ENCODE measurements at places on chromosomes 4 and X. TPM values are rescaled to one million over a fixed set of nuclear protein-coding genes. Genes with fewer than 3 reads are reported as not detected.
A peak's percentile ranks its signal among the peaks of the same experiment; 100 is the strongest.

- H3K36me3 ChIP-seq = no peaks in the 10 kb centered on the region
- H3K27ac ChIP-seq = no peak overlapping the region
- no peak overlapping the region for H3K4me3 ChIP-seq
- H3K27me3 ChIP-seq = no peaks in the 10 kb centered on the region
Measured at GRCh38 chrX:25968920-25969319, 169.2 kb upstream of the MAGEB18 start.

DNA sequence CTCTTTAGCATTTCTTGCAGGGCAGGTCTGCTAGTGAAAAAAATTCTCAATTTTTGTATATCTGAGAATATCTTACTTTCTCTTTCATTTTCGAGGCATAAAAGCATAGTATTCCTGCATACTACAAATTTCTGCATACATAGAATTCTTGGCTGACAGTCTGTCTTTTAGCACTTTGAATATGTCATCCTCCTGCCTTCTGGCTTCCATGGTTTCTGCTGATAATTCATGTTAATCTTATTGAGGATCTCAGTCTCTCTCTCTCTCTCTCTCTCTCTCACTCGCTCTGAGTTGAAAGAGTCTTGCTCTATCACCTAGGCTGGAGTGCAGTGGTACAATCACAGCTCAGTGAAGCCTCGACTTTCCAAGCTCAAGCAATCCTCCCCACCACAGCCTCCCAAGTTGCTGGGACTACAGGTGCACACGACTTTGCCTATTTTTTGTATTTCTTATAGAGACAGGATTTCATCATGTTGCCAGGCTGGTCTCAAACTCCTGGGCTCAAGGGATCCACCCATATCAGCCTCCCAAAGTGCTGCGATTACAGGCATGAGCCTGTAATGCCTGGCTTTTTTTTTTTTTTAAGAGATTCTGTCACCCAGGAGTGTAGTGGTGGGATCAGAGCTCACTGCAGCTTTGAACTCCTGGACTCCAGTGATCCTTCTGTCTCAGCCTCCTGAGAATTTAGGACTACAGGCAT lies 161.3 kb downstream of the FNIP2 start:
- H3K36me3 ChIP-seq = no peaks in the 10 kb centered on the region
- H3K4me3 ChIP-seq = no peak overlapping the region
- no peak overlapping the region for H3K27ac ChIP-seq
- H3K27me3 ChIP-seq = no peaks in the 10 kb centered on the region
- DNase-seq = no peak

- H3K4me3 ChIP-seq = no peak overlapping the region
- H3K27me3 ChIP-seq = no peaks in the 10 kb centered on the region
- H3K36me3 ChIP-seq = no peaks in the 10 kb centered on the region
- H3K27ac ChIP-seq = peak overlapping the region; percentile 18
- H3K4me1 ChIP-seq = peaks cover 3% of the 10 kb centered on the region
Measured at GRCh38 chr4:123836851-123837595, 440.4 kb downstream of the SPRY1 start.

- H3K4me1 ChIP-seq = no peaks in the 10 kb centered on the region
- H3K4me3 ChIP-seq = no peak overlapping the region
- no peak for DNase-seq
- no peak overlapping the region for H3K27ac ChIP-seq
- no peaks in the 10 kb centered on the region for H3K27me3 ChIP-seq
Measured at GRCh38 chr4:158005021-158005420, 167.8 kb downstream of the GASK1B start.

DNA sequence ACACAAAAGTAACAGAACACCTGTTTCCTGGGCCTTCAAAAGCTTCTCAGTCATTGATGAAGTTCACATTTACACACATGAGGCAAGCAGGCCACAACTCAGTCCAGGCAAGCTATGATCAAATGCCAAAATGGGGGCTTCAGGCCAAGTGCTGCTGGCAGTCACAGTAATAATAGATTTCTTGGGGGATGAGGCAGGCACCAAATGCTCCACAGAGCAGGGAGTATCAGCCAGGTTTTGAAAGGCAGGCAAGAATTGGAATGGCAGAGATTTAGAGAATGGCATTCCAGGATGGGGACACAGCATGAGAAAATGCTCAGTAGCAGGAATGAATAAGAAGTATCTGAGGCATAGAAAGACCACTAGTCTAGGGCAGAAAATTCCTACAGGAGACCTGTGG lies 52.8 kb downstream of the GRIA3 start:
- no peaks in the 10 kb centered on the region for H3K36me3 ChIP-seq
- DNase-seq = no peak
- H3K27me3 ChIP-seq = no peaks in the 10 kb centered on the region
- no peak overlapping the region for H3K4me3 ChIP-seq

GRCh38 chr4:168440442-168441264 lies 39.6 kb downstream of the DDX60L start:
- H3K4me3 ChIP-seq = no peak overlapping the region
- H3K36me3 ChIP-seq = peaks cover 19% of the 10 kb centered on the region
- DNase-seq = peak; percentile 9
- no peaks in the 10 kb centered on the region for H3K27me3 ChIP-seq

DNA sequence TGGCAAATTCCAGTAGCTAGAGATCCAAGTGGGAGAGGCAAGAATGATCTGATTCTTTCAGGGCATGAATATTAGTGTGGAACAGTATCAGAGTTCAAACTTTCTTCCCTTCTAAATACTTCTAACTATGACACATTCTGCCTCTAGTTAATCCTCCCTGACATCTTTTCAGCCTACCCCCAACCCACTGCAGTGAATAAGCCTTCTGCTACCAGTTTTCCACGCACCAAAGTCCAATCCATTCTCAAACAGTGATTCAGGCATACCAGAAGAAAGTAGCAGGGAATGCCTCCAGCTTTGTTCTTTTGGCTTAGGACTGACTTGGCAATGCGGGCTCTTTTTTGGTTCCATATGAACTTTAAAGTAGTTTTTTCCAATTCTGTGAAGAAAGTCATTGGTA lies 155.4 kb upstream of the FTHL17 start:
- H3K36me3 ChIP-seq = no peaks in the 10 kb centered on the region
- DNase-seq = no peak
- H3K4me3 ChIP-seq = no peak overlapping the region
- no peaks in the 10 kb centered on the region for H3K4me1 ChIP-seq
- no peaks in the 10 kb centered on the region for H3K27me3 ChIP-seq

- no peaks in the 10 kb centered on the region for H3K27me3 ChIP-seq
- H3K36me3 ChIP-seq = no peaks in the 10 kb centered on the region
- no peaks in the 10 kb centered on the region for H3K4me1 ChIP-seq
- H3K4me3 ChIP-seq = no peak overlapping the region
- no peak overlapping the region for H3K27ac ChIP-seq
Measured at GRCh38 chrX:48779399-48779798, 7.0 kb upstream of the GATA1 start.

GRCh38 chr4:42371305-42372252 lies 25.7 kb upstream of the SHISA3 start:
- peaks cover 2% of the 10 kb centered on the region for H3K27me3 ChIP-seq
- H3K36me3 ChIP-seq = no peaks in the 10 kb centered on the region
- DNase-seq = peak; percentile 9
- H3K4me1 ChIP-seq = no peaks in the 10 kb centered on the region
- no peak overlapping the region for H3K27ac ChIP-seq

DNA sequence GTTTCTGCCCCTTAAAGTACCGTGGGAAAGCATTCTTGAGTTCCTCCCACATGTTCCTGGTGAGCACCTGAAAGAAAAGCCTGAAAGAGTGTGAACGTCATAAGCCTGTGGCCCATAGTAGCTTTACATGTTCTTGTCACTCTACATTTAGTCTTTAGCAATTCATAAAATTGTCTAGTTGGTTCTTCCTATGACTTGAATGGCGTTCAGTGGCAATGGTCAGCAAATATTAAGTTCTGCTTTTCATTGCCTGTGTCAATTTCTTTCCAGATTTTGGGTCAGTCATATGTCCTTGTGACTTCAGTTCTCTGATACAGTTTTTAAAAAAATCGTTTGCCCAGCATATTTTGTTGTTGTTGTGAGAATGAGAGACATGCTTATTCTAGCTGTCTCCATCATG lies 650.0 kb upstream of the BOD1L1 start:
- H3K27me3 ChIP-seq = no peaks in the 10 kb centered on the region
- H3K27ac ChIP-seq = no peak overlapping the region
- DNase-seq = no peak
- H3K4me1 ChIP-seq = no peaks in the 10 kb centered on the region
- H3K4me3 ChIP-seq = no peak overlapping the region

GRCh38 chr4:173436149-173436579 lies 37.2 kb upstream of the SCRG1 start:
- DNase-seq = no peak
- no peak overlapping the region for H3K27ac ChIP-seq
- no peaks in the 10 kb centered on the region for H3K4me1 ChIP-seq
- no peaks in the 10 kb centered on the region for H3K27me3 ChIP-seq
- H3K36me3 ChIP-seq = no peaks in the 10 kb centered on the region

GRCh38 chr4:186900232-186900900 lies 176.7 kb upstream of the FAT1 start:
- H3K4me1 ChIP-seq = no peaks in the 10 kb centered on the region
- no peaks in the 10 kb centered on the region for H3K27me3 ChIP-seq
- no peaks in the 10 kb centered on the region for H3K36me3 ChIP-seq

DNA sequence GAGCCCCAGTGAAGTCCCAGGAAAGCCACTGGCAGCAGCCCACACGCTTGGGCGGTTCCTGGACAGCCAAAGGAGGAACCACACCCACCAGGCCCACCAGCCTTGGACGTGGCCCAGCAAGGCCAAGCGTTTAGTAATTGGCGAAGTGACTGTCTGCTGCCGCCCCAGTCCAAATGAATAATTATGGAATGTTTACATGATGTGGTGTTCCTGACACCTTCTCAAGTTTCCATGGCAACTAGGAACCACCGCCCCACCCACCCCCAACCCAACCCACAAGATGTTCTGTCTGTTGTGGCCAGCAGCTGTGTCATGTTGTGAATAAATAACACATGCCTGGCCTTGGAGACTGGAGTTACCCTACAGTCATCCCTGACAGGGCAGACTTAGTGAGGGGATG lies 22.3 kb downstream of the APLN start:
- H3K36me3 ChIP-seq = no peaks in the 10 kb centered on the region
- H3K4me1 ChIP-seq = peaks cover 20% of the 10 kb centered on the region
- H3K27me3 ChIP-seq = no peaks in the 10 kb centered on the region
- no peak for DNase-seq
- no peak overlapping the region for H3K4me3 ChIP-seq

DNA sequence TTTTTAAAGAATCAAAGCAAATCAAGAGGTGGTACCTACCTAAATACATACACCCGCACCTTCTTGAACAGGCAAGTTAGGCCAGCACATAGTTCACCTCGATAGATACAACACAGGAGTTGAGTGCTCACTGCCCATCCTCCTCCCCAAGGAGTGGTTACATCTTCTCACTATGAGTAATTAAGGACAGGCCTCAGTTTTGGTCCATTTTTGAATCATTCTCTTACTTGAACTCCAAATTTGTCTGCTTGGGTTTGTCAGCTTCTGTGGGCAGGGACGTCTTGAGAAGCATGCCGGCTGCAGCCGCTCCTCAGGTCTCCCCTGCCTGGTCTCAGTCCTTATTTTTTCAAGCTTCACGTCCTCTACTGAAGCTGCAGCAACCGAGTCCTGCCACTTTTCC lies 190.6 kb upstream of the RBPJ start:
- DNase-seq = no peak
- H3K4me1 ChIP-seq = no peaks in the 10 kb centered on the region
- H3K27ac ChIP-seq = no peak overlapping the region
- no peak overlapping the region for H3K4me3 ChIP-seq

DNA sequence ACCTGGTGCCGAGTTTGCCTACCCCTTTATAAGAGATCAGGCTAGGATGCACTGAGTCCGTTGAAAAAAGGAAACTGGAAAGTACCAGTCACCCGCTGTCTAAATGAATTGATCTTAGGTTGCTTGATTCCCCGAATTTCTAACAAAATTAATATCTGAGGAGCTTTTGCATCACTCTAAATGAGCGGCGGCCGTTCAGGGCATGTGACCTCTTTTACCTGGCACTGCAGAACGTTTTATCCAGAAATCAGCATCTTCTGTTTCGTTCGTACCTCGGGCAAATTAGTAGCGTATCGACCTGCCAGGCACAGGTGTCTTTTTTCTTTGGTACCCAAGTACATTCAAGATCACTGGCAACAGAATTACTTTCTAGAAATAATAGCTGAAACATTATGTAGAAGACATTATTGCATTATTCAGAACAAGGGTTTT lies 876 bp downstream of the KLHL2 start:
- no peaks in the 10 kb centered on the region for H3K36me3 ChIP-seq
- H3K4me1 ChIP-seq = peaks cover 9% of the 10 kb centered on the region
- H3K27ac ChIP-seq = no peak overlapping the region
- DNase-seq = no peak

- H3K4me3 ChIP-seq = no peak overlapping the region
- no peaks in the 10 kb centered on the region for H3K36me3 ChIP-seq
- H3K4me1 ChIP-seq = peaks cover 8% of the 10 kb centered on the region
- no peak for DNase-seq
- peaks cover 86% of the 10 kb centered on the region for H3K27me3 ChIP-seq
Measured at GRCh38 chr4:80197601-80198440, 518 bp downstream of the PRDM8 start.

GRCh38 chrX:114344756-114345349 lies 239.0 kb upstream of the HTR2C start:
- H3K27me3 ChIP-seq = no peaks in the 10 kb centered on the region
- H3K4me3 ChIP-seq = no peak overlapping the region
- no peaks in the 10 kb centered on the region for H3K4me1 ChIP-seq

GRCh38 chrX:140949233-140949632 lies 53.2 kb upstream of the SPANXB1 start:
- H3K36me3 ChIP-seq = no peaks in the 10 kb centered on the region
- DNase-seq = no peak
- no peaks in the 10 kb centered on the region for H3K27me3 ChIP-seq
- H3K27ac ChIP-seq = no peak overlapping the region
- no peak overlapping the region for H3K4me3 ChIP-seq

- H3K27me3 ChIP-seq = no peaks in the 10 kb centered on the region
- no peak overlapping the region for H3K27ac ChIP-seq
- H3K4me1 ChIP-seq = no peaks in the 10 kb centered on the region
- no peak overlapping the region for H3K4me3 ChIP-seq
- H3K36me3 ChIP-seq = no peaks in the 10 kb centered on the region
- no peak for DNase-seq
Measured at GRCh38 chr4:9847968-9848748, 66.7 kb downstream of the DRD5 start.

Gene GPR78
- 0.09 TPM for polyA plus RNA-seq

Gene GAB1
- polyA plus RNA-seq = 69.2 TPM

Gene C1QTNF7
- 3.1 TPM for polyA plus RNA-seq

Gene HNRNPDL
- polyA plus RNA-seq = 385 TPM

Gene NPY2R
- polyA plus RNA-seq = 1.8 TPM

Gene ARHGAP36
- 0.70 TPM for polyA plus RNA-seq

Gene PLA2G12A
- 85.4 TPM for polyA plus RNA-seq

Gene BRCC3
- polyA plus RNA-seq = 26.0 TPM

Gene SPATA18
- 0.78 TPM for polyA plus RNA-seq

Gene MAGEB2
- polyA plus RNA-seq = not detected

Gene LEF1
- polyA plus RNA-seq = 8.5 TPM

Gene XAGE1A
- polyA plus RNA-seq = not detected

Gene PAGE1
- polyA plus RNA-seq = not detected

Measured in large intestine (tissue), 12 donors.